ENCODE measurements at places on chromosomes 11 and 22.

DNA sequence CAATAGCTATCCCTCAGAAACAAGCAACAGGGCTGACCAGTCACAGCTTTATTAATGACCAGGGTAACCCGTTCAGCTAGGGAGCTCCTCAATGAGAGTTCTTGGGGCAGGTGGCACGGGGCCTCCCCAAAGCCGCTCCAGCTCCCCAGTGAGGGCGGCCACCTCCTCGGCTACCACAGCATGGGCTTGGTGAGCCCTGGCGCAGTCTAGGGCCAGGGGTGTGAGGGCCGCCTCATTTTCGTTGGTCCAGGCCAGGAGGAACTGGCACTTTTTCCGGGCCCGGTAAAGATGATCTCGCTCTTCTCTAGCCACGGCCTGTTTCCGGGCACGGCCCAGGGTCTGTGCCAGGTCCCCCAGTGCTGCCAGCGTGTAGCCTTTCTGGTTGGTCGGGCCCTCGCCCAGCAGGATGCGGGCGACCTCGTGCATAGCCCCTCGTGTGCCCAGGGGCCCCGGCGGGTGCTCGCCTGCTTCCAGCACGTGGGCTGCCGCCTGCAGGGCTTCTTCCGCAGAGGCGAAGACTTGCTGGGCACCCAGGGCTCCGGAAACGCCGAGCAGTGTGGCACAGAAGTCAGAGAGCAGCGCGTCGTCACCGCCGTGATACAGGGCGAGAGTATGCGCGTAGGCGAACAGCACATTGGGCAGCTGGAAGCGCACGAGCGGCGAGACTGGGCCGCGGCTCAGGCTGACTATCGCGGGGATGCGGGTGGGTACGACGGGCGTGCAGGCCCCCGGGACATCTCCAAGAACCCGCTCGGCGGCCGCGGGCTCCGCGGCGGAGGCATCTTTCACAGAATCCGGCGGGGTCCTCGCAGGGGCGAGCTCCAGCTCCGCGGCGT is 913 bp downstream of the ZNHIT2 start:
- DNase-seq = no peak

DNA sequence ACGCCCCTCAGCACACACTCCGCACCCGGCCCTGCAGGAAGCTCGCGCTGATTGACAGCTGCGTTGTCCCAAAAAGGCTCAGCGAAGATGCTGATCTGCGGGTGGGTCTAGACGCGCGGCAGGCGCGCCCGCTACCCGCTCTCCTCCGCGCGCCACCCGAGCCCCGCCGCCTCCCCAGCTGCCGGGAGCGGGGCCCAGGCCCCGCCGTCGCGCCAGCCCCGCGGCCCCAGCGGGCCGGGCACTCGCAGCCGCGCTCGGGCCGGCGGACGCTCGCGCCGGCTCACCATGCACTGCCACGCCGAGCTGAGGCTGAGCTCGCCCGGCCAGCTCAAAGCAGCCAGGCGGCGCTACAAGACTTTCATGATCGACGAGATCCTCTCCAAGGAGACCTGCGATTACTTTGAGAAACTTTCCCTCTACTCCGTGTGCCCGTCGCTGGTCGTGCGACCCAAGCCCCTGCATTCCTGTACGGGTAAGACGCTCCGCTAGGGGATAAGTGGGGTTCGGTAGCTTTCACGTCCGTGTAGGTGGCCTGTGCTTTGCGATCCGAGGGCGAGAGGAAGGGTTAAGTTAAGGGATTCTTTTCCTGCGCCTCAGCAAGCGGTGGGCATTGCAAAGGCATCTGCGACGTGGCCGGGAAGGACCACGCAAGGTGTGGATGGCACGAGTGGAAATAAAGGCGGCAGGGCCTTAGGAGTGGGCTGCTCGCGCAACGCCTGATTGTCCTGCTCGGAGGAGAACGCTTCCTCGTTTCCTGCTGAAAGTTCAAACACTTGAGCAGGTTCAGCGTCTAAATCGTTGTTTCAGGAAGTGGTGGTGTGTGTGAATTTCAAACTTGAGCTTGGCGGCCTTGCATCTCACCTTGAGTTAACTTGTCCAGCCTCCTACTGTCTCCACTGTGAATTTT is at the start of gene BARX2:
TSS of gene BARX2 (plus strand) at position 98 of the 907 bp plus-strand sequence. CDS start at position 286, 188 bp downstream.
- DNase-seq = no peak

- no peak for DNase-seq
Observed at GRCh38 chr22:48188231-48188721, 1425.8 kb downstream of the TBC1D22A start.

DNA sequence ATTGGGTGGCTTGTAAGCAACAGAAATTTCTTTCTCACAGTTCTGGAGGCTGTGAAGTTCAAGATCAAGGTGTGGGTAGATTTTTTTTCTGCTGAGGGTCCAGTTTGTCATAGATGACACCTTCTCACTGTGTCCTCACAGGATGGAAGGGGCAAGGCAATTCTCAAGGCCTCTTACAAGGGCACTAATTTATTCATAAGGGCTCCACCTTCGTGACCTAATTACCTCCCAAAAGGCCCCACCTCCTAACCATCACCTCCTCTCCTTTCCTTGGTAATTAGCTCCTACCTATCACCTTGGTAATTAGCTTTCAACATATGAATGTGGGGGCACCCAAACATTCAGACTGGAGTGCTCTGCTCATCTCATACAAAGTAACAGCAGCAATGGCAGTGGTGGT is 92.3 kb upstream of the CD44 start:
- no peak for DNase-seq

- no peak for DNase-seq
Observed at GRCh38 chr11:124793466-124794278, 6.5 kb downstream of the MSANTD2 start.

DNA sequence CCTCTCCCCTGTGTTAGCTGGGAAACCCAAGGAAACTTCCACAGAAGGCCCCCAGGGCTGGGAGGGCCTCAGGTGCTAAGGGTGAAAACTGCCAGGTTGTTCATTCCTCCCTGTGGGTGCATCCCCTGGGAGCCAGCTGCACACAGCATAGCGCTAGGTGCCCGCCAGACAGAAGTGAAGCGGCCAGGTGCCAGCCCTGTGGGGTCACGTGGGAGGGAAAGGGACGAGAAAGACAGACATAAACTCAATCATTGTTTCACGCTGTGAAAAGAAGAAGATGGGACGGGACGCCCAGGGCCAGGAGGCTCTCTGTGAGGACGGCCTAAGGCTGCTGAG is 31.6 kb upstream of the HMOX1 start:
- no peak for DNase-seq

DNA sequence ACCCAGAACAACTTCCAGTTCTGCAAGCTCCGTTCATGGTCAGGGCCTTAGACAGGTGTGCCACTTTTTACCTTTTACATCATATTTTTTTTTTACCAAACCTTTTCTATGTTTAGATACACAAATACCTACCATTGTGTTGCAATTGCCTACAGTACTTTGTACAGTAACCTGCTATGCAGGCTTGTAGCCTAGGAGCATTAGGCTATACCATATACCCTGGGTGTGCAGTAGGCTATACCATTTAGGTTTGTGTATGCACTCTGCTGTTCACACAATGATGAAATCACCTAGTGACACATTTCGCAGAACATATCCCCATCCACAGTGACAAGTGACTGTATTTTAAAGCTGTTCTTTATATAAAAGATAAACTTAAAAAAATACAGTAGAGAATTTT is 29.6 kb downstream of the APIP start:
- DNase-seq = no peak

DNA sequence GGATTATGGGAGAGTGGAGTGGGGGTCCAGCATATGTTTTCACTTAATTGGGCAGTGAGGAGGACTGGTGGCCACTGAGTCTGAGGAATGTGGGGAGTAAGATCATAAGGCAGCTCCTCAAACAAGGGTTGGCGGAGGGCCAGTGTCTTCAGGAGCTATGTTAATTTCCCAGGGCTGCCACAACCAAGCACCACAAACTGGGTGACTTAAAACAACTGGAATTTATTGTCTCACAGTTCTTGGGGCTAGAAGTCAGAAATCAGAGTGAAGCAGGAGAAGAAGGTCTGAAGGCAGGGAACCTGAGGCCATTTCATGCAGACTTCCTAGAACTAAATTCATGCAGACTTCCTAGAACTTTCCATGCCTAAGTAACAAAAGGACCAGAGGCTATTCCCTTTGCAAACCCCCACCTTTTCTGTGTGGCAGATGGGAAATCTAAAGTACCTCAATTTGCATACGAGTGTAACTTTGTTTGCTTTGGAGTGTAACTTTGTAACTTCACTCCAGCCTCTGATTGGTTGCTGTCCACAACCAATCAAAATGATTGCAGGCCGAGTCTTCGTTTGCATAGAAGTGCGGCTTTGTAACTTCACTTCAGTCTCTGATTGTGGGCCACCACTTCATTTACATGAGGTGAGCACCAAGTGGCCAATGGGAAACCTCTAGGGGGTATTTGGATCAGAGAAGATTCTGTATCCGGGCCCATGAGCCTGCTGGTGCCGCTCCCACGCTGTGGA is 50.5 kb upstream of the ZBED5 start:
- DNase-seq = no peak

DNA sequence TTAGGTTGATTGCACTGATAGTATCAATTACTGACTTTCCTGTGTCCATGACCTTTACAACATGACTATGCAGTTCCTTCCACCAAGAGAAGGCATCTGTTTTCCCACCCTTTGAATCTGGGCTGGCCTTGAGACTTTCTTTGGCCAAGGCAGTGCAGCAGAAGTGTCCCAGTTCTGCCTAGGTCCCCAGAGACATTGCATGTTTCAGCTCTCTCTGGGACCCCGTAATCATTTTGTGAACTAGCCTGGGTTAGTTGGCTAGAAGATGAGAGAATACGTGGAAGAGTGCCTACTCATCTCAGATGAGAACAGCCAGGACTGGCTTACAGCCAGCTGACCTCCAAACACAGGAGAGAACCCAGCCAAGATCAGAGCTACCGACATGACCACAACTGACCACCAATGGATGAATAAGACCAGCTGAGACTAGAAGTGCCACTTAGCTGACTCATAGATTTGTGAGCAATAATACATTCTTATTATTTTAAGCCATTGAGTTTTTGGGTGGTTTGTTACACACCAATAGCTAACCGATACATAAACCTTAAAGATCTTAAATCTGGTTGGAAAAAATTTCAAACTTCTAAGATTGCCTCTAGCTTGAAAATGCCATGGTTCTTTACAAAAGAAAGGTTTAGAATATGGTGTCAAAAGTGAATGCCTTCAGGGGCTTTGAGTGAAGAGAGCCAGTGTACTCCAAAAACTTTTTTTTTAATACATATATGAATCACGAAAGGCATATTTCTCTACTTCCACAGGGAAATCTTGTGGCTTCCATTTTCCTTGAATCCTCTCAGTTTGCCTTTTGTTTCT is 145.2 kb downstream of the FBXO7 start:
- DNase-seq = no peak

GRCh38 chr11:66600631-66601233 is 7.7 kb downstream of the CCS start:
- no peak for DNase-seq

DNA sequence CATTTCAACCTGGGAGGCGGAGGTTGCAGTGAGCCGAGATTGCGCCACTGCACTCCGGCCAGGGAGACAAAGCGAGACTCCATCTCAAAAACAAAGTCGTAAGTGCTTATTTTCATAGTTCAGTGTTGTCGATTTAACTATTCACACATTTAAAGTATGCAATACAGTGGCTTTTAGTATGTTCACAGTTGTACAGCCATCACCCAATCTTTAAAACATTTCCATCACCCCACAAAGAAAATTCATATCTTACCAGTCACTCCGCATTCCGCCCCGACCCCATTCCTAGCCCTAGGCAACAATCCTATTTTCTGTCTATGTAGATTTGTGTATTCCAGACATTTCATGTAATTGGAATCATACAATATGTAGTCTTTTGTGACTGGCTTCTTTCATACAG is 11.9 kb downstream of the IPO7 start:
- no peak for DNase-seq
